ENCODE measurements at places on chromosomes 7 and 10.

DNA sequence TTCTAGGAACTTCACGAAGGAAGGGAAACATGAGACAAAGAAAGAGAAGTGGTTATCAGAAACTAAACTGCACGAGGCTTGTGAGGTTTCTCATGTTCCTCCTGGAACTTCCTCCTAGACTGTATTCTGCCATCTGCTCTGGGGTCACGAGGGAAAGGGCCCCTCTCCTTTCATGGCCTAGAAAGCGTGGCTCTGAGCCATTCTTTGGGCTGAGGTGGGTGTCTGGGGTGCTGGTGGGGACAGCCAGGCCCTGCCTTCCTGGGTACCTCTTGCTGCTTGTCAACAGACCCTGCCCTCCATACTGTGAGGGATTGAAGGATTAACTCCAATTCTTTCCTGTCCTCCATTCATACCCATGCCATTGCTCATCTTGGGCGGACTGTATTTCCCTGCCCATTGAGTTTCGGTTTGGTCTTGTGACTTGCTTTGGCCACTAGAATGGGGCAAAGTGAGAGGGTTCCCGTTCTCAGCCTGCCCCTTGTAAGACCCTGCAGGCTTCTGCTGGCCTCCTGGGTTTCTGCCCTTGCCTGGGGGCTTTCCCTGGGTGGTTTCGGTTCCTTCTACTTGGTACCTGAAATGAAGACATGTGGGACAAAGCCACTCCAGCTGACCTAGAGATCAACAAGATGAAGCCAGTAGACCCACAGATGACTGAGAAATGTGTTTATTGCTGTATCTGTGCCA is 14.9 kb upstream of the GIMAP8 start:
- DNase-seq: peak; percentile 79

DNA sequence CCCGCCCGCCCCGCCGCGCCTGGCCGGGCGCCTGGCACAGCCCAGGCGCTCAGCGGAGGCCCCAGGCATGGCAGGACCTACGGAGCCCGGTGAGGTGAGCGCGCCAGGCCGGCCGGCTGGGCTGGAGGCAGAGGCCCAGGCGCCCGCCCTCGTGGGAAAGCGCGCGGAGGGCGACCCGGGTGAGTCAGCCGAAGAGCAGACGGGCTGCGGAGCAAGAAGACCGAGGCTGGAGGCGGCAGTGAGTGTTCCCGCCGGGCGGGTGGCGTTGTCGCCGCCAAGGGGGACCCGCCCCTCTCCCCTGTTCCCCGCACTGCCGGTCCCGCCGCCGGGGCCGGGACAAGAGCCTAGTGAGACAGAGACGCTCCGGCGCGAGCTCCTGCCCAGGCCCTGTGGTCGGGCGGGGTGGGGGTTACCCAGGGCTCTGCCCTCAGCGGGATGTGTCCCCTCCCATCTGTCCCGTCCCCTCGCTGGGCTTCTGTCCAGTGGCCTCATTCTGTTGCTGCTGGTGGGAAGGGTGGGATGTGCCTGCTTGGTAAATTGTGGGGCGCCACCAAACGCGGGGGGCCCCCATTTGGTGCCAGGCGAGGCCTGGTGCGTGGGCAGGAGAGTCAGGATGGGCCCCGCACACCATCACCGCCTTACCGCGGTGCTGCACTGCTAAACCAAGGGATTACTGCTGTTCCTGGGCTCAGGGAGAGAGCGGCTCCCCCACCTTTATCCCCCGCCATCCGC is 17.0 kb upstream of the NODAL start:
- no peak for DNase-seq

GRCh38 chr10:13993673-13994089 is 337.0 kb downstream of the FRMD4A start:
- DNase-seq: no peak

DNA sequence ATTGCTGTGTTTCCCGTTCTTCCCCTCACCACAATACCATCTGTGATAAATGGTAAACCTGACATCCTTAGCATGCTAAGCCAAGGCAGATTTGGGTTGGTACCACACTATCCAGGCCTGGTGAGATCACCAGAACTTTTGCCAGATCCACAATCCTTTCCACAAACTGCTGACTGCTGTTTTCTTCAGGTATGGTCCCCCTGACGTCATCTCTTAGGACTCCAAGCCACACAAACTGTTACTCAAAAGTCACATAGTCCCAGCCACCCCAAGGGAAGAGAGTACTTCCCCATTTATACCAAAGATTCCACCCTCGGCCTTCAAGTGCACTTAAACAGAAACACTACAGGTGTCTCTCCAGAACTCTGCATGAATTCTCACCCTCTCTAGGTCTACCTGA is 34.8 kb downstream of the SLC25A13 start:
- no peak for DNase-seq

GRCh38 chr7:156559001-156559400 is 81.6 kb upstream of the RNF32 start:
- DNase-seq: no peak

Data from CD4-positive, alpha-beta T cell treated with Interleukin-1 beta for 1 hour (primary cell).